Germinal center (tissue), 1 donor: ENCODE measurements at places on chromosomes 5 and 9.

GRCh38 chr5:37776826-37777225 lies 63.0 kb downstream of the GDNF start:
- DNase-seq: no peak

GRCh38 chr5:78506261-78507024 lies 142.1 kb downstream of the LHFPL2 start:
- DNase-seq: no peak

DNA sequence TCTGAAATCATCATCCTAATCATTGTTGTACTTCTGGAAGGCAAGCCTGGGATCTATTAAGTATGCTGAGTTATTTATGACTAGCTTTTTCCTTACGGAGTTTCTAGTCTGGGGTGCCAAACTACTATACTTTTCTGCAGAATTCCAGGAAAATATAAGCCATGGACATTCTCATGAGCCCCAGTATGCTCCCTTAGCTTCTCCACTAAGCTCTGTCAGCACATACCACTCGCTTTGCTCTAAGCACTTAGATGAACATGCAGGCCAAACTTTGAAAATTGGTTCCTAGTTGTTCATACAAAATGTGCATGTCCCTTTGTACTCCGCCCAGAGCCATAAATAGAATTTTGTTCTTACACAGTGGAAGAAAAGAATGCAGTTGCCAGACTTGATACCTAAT lies 284.6 kb downstream of the ARRDC3 start:
- no peak for DNase-seq

GRCh38 chr5:93062548-93062947 lies 518.5 kb downstream of the NR2F1-AS1 start:
- no peak for DNase-seq

DNA sequence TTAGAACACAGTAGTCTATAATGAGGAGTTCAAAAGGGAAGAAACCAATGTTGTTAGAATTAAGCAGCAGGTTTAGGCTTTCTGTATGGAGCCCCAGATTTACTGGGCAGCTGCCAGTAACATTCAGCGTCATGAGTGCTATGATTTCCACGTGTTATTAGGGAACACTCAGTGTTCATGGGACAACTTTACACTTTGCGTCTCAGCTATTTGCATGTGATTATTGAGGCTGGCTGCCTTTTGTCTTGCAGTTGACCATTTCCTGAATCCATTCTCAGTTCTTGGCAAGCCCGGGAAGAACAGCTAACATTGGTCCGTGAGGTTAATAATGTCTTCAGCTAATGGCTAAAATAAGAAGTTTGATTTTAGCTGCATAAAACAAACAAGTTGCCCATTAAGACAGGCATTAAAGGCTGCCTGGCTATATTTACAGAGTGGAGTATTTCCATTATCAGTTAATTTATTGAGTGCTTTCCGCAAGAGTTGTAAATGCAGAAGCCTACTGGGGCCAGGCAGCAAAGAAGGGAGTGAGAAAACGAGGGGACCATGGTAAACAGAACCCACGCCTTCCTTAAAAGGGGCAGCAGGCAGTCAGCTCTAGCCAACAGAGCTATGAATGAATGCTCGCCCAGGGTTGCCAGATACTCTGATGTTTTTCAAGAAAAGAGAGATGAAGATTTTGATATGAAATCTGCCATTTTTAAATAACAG lies 120.9 kb downstream of the PIP5K1B start:
- DNase-seq: no peak

GRCh38 chr9:9881692-9882091 lies 731.1 kb downstream of the PTPRD start:
- DNase-seq: no peak

GRCh38 chr9:93253633-93254032 lies 69.7 kb downstream of the WNK2 start:
- no peak for DNase-seq

GRCh38 chr9:8715788-8716187 lies 916.2 kb upstream of the DMAC1 start:
- DNase-seq: no peak

DNA sequence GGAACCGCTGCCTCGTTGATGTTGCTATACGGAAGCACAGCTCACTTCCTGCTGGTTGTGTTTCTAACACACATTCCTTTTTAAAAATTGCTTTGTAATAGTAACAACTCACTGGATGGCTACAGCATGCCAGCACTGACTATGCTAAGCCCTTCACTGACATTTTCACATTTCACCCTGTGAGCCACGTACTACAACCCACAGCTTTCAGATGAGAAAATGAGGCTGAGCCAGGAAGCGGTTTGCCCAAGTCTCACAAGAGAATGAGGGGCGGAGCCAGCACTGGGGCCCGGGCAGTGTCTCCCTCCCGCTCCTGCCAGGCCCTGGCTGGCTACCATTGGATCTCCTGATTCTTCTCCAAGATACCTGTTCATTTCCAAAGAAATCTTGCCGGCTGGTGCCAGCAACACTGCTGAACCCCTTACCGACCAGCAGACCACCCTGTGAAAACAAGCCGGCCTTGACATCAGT lies 38.3 kb downstream of the FAM78A start:
- peak; percentile 72 for DNase-seq

DNA sequence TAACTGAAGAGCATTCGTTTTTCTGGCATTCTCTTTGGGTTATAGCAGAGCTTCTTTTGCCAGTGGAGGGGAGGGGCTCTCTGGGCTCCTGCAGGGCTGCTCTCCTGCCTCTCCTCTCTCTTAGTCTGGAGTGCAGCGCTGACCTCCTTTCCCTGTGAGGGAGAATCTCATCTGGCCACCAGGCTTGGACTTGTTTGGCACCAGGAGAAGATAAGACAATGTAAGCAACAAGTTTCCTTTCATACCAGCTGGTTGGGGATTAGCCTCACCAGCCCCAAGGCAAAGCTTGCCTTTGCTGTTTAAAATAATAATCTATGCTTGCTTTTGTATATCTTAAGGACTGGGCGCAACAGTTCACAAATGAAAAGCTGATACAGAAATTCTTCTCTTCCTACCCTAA lies 196.4 kb downstream of the TLE4 start:
- no peak for DNase-seq

GRCh38 chr9:32587901-32588300 lies 14.9 kb upstream of the NDUFB6 start:
- DNase-seq: no peak

DNA sequence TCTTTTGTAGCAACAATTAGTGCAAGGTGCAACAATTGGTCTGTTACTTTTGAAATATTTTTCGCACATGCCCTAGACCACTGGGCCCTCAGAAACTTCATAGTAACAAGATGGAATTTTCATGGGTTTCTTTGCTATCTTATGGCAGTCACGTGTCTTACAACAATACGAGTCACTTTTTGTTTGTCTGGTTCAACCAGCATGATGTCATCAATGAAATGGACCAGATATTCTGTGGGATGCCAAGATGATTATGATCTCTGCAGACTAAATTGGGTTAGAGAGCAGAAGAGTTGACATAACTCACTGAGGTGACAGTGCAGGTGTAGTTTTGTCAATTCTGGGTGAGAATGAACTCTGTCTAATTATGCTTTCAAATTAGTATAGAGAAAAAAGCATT lies 239.6 kb upstream of the RIOK2 start:
- no peak for DNase-seq

DNA sequence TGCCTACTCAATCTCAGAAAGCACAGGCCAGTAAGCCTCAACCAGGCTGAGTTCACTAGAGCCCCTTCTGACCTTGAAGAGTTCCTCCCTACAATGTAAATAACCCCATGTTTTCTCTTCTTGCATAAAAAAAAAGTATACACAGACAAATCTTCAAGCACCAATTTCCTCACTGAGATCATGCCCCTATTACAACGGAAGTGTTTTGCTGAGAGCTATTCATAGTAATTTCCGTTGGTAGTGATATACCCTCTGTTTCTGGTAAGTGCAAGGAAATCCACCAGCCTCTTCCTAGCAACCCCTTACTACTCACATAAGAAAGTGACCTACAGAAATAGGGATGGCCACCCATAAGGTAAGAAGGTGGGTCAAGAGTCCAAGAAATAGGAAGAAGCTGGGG lies 76.4 kb upstream of the TARS1 start:
- DNase-seq: no peak

GRCh38 chr9:84163052-84163650 lies 177.4 kb downstream of the SLC28A3 start:
- DNase-seq: no peak

GRCh38 chr9:37839496-37840461 lies 39.2 kb downstream of the DCAF10 start:
- DNase-seq: no peak

DNA sequence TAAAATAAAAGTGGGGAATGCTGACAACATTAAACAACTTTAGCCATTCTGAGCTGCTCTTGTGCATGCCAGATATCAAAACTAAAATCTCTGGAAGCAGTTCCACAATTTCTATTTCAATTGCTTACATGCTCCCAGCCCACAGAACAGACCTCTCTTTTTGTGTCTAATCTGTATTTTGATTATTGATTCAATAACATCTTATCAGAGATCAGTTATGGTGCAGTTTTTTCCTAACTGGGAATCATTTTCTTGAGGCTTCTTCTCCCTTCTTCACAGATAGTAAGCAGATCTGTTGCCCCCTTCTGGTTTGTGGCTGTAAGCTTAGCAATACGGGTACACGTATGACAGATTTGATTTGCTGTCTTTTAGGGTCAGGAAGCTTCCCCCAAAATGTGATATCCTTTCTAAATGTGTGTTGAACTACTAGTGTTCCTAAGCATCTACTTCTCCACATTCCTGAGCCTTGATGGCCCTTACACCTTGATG lies 39.4 kb downstream of the MRPS27 start:
- peak; percentile 28 for DNase-seq

- DNase-seq: no peak
Observed at GRCh38 chr9:95447660-95448420, 68.9 kb downstream of the PTCH1 start.

DNA sequence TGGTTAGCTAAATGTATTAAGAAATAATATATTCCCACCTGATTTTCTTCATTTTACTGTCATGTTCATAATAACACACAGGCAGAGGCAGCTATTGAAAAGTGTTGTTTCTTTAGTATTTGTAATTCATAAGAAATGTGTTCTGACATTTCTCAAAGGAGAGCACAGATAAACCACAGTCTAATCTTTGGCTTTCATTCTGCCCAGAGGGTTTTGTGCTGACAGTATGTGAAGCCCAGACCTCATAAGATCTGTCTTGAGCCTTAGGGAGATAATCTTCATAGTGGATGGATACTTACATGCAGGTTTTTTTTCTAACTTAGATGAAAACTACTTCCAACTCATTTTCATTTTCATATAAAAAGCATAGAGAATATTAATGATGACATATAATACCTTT lies 206.1 kb downstream of the CHSY3 start:
- DNase-seq: no peak

DNA sequence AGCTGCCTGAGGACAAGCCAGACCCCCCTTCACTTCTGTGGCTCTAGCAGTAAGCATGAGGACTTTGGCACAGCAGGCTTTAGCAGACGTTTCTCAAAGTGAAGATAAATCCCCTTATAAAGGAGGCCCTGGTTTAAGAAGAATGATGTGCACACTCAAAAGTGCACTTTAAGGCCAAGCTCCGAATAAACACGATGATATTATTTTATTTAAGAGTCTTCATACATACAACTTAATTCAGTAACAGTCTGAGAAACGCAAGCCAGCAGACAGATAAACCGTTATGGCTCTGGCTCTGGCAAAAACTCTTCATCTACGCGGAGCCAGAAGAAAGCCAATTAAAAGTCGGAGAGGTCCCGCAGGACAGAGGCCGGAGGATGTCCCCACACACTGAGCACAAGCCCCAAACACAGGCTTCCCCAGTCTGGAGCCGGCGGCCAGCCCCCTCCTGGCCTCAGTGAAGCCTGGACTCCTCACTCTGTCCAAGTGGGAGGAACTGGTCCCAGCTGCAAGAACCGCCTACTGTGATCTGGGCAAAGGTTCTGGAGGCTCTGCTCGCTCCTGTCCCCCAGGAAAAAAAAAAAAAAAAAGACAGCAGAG lies 44.6 kb downstream of the ADAMTS2 start:
- DNase-seq: no peak

- no peak for DNase-seq
Observed at GRCh38 chr5:90379652-90380051, 29.9 kb downstream of the CETN3 start.

DNA sequence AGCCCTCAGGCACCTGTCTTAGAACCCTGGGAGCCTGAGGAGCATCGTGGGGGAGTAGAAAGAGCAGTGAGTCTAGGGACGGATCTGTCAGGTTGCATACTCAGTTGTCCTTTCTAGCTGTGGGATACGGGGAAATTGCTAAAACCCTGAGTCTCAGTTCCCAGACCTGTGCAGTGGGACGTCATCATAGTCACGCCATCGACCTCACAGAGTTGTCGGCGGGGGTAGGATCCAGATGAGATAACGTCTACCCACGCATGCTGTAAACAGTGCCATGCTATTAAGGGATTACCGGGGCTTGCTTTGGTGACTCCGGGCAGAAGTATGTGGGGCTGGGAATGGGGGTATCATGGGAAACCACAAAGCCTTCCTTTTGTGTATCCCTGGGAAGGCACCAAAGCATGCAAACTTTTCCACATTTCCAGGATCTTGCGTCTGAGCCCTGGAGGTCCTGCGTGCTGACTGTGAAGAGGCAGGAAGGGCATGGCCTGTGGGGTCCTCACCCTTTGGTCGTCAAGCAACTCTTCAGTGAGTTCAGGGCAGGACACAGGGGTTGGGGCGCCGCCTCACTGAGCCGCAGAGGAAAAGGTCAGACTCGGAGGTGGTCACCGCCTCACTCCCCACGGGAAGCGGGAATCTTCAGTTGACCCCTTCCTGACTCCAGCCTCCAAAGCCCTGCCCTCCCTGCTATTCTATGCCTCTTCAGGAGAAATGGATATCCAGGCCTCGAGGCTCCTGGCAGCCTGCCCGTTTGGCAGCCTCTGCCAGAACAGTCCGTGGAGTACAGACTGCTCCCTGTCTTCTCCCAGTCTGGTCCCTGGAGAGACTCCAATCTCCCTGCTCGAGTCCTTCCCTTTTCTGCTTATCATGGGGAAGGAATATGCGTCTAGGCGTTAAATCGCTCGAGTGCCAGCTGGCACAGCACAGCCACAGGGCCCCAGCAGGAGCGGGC lies 186.8 kb upstream of the KLF9 start:
- no peak for DNase-seq

DNA sequence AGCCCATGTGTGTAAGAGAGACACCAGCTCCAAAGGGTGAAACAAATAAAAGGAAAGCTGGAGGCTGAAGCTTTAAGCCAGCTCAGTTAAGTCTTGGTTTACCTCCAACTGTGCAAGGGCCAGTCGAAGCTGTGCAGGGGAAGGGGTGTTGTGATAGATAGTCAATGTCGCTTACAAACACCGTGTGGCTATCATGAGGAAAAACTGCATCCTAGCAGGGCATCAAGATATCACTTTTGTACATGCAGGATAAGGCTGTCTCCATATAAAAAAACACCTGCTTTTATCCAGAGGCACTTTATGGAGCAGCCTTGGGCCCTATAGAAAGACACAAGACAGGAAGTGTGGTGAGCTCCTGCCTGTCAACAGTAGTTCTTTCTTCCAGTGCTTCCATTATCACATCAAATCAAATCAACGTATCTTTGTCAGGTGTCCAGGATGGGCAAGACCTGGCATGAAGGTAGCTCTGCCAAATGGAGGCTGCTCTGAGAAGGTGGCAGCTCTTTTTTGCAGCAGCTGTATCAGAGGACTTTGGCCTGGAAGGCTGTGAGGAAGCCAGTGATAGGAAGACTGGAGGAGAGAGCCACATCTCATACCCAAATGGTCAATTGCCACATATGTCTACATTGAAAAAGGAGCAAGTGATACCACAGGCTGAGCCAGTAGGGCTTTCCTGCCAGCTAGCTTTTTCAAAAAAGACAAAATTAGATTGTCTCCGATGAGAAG lies 29.3 kb upstream of the SELENOP start:
- no peak for DNase-seq
